ENCODE measurements at places on chromosomes 7 and 10.

GRCh38 chr7:151494298-151495284, 25.1 kb downstream of the RHEB start:
- DNase-seq, result no peak

GRCh38 chr10:123303581-123304337, 149.6 kb downstream of the BUB3 start:
- DNase-seq, result no peak

GRCh38 chr7:83161899-83162401, 734 bp downstream of the PCLO start:
- no peak for DNase-seq

GRCh38 chr10:34912771-34913170, 97.7 kb upstream of the PARD3 start:
- no peak for DNase-seq

GRCh38 chr7:118153551-118154177, 30.3 kb upstream of the LSM8 start:
- DNase-seq, result no peak

DNA sequence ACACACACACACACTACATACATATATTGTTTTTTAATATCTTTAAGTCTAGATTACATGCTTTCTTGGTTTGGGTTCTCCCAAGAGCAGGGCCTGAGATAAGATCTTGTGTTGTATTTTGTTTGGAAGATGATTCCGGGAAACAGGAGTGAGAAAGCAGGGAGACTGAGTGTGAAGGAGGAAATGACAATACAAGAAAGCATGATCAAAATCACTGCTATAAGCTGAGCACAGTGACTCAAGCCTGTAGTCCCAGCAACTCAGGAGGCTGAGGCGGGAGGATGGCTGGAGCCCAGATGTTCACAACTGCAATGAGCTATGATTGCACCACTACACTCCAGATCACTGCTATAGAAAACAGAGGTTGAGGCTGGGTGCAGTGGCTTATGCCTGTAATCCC, 267.6 kb downstream of the SKIDA1 start:
- DNase-seq, result no peak

- DNase-seq, result no peak
Observed at GRCh38 chr10:125521721-125522680, 161.0 kb downstream of the TEX36 start.

DNA sequence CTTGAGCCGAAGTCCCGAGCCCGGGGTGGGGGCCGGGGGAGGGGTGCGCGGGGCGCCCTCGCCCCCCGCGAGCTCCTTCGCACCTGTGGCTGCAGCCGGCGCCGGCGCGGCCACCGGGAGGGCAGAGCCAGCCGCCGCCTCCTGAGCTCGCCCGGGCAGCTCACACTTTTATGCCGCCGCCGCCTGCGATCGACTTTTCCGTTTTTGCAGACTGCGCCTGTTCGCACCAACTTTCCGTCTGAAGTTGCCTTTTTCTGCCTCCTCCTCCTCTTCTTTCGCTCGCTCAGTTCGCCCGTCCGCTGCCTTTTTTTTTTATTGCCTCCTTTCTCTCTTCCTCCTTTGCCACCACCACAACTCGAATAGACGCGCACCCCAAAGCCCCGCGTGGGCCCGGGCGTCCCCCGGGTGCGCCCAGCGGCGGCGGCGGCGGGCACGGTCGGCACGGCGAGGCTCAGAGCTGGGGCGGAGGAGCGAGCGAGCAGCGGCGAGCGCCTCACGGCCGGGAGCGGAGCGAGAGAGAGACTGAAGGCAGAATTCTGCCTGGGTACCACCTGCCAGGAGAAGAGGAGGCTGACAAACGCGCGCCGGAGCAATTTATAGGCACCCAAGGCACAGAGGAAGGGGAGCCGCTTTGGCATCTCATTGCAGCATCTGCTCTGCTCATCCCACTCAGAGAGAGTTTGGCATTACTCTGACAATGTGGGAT, at the start of gene C1QL3:
Gene C1QL3 (minus strand): TSS at position 569 of the 706 bp plus-strand sequence. CDS start 814 bp downstream, outside the sequence.
- DNase-seq, result peak; percentile 19

DNA sequence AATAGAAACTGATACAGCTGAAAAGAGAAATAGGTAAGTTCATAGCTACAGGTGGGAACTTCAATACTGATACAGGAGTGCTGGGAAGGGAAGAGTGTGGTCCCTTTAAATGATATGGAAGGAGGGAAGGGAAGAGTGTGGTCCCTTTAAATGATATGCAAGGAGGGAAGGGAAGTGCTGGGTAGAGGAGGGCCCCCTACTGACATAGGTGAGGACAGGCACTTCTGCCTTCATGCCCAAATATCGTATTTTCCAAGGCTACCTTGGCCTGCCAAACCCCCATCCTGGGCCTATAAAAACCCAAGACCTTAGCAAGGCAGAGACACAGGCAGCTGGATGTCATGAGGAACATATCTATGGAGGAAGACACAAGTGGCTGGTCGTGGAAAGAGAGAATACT, 92.3 kb downstream of the MAGI2 start:
- no peak for DNase-seq

DNA sequence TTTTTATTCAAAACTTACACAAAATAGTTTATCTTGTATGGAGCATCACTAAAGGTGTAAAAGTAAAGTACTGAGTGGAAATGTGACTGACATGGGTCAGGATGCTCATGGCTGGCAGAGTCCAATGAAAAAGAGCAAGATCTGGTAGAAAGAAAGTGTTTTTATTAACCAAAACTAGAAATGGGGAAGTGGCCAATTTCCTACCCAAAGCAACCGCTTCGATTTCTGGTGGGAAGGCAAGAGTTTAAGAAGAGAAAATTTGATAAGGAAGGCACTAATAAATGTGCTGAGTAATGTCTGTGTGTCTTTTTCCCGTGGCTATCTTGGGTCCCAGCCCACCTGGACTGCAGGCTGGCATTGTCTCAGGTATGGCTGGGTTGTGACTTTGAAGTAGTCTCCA, 277.7 kb downstream of the ANKRD7 start:
- no peak for DNase-seq

DNA sequence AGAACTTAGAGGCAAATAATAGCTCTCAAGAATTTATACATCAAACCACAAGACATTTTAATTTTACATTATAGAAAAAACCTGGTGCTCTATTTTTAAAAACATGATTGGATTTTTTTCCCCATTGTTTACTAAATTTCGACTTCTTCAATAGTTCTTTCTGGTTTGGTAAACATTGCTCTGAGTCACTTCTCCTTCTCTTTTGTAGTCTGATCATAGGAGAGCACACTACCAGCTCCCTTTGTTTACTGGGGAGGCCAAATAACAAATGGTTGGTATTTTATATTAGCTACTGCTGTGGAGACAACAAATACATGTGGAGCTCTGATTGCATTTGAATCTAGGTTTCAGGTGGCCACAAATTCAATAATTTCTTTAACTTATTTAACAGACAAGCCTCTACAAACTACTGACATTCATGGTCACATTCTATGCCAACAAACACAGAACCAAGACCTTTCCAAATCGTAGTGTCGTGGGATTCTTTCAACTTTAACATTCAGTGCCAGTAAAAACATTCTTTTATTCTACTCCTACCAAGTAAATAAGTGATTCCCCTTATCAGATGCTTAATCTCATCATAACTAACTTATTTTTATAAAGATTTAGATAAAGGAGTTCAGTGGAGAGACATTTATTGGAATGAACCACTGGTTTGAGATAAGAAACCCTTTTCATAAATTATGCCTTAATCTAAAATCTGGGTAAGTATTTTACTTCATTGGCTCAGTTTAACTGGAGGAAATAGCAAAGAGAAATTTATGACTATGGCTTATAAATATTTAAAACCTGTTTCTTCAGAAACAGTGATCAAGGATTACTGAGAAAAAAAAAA, 17.7 kb upstream of the FXYD4 start:
- no peak for DNase-seq

DNA sequence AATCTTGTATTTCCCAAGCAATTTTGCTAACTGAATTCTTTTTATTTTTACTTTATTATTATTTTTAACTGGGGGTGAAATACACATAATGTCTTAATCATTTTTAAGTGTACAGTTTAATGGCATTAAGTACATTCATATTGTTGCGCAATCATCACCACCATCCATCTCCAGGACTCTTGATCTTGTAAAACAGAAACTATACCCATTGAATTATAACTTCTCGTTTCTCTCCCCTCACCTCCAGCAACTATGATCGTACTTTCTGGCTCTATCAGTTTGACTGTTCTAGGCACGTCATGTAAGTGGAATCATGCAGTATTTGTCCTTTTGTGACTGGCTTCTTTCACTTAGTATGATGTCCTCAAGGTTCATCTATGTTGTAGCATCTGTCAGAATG, 108.8 kb downstream of the ARL5B start:
- no peak for DNase-seq

GRCh38 chr7:7996568-7996967, 28.0 kb downstream of the GLCCI1 start:
- DNase-seq, result no peak

DNA sequence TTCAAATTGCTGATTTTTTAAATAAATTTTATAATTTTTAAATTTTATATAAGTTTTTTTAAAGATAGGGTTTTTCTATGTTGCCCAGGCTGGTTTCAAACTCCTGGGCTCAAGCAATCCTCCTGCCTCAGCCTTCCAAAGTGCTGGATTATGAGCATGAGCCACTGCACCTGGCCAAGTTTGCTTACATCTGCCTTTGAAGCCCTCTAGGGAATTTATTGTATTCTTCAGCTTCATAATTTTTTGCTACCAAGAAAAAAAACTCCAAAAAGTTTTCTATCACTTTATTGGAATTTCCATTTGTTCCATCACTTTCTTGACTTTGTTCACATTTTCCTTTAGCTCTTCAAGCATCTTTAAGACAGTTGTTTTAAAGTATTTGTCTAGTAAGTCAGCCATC, 3.8 kb upstream of the POLD2 start:
- DNase-seq, result no peak

DNA sequence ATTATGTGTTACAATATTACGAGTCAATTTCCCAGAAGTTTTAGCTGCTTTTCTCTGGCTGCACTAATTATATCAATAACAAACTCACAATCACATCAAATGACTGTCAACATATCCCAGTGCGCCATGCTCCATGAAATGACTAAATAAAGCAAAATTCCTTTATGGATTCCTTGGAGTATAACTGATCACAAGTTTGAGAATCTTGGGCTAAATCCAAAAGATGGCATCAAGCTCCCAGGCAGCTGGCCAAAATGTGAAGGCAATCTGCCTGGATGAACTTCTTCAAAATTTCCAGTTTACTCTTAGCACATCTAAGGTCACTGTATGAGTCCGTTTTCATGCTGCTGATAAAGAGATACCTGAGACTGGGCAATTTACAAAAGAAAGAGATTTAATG, 210.8 kb downstream of the CCSER2 start:
- DNase-seq, result no peak

DNA sequence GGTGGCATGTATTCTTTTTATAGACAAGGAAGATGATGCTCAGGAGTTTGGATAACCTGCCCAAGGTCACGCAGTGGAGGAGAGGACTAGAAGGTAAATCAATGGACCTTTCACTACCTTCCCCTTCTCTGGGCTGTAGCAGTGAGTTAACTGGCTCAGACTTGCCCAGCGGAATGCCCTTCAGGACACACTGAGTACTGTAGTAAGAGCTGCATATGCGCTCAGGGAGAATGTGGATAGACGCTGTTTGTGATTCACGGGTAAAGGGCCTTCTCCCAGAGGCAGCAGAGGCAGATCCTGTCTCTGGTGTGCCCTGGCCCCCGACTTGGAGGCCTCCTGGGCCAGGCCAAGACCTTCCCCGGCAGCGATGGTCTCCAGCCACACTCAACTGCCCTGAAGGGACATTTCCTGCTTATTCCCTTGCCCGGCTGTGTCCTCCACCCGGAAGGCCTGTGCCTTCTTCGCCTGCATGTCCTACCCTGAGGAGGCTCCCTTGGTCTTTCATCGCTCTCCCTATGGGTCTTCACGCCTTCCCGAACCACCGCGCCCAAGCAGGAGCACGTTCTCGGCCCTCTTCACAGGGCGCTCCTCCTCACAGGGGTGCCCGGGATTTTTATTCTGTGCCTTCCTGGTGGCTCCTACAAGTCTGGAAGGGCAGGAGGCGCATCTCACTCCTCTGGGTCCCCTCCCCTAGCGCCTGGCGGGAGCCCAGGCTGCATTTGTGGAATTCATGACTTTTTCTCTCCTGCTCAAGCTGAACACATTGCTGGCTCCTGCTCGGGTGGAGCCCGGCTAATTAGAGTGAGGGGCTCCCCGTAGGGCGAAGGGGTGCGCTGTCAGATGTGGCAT, 1.8 kb upstream of the IKZF1 start:
- DNase-seq, result no peak

GRCh38 chr7:11830582-11831155, 1.3 kb downstream of the THSD7A start:
- no peak for DNase-seq

DNA sequence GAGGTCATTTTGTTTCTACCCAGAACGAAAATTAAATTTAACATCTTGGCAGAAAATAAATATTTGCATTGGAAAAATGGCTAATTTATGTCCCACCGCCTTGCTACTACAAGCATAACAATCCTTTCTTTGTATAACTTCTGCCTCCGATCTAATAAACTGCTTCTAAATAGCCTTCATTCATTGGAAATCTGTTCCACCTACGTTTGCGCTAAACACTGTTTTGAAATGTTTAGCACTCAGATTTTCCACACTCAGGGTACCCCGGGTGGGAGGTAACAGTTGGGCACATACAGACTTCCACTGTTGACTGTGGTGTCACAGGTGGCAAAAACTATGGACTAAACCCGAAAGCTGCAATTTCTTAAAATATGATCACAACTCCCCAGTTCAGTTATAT, 96.4 kb downstream of the FGFR2 start:
- DNase-seq, result no peak

DNA sequence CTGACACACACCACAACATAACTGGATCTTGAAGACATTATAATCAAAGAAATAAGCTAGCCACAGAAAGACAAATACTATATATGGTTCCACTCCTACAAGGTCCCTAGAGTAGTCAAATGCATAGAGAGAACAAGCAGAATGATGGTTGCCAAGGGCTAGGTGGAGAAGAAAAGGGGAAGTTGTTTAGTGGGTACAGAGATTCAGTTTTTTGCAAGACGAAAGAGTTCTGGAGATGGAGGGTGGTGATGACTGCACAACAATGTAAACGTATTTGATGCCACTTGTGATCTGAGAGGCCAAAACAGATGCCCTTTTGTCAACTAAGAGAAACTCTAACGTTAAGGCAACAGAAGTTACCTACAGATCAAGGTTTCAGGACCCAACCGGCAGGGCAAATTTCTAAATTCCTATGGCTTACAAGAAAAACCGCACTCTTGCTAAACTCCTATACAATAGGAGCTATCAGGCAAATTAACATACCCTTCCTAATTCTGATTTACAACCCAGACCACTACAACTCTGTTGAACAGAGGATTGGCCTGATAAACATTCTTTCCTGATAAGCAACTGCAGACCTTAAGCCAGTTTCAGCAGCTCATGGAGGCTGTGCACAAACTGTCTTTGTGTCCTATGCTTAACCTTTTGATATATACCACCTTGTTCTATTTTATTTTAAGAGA, 69.0 kb downstream of the FAM107B start:
- no peak for DNase-seq

GRCh38 chr10:5711642-5712041, 27.0 kb downstream of the TASOR2 start:
- DNase-seq, result no peak

DNA sequence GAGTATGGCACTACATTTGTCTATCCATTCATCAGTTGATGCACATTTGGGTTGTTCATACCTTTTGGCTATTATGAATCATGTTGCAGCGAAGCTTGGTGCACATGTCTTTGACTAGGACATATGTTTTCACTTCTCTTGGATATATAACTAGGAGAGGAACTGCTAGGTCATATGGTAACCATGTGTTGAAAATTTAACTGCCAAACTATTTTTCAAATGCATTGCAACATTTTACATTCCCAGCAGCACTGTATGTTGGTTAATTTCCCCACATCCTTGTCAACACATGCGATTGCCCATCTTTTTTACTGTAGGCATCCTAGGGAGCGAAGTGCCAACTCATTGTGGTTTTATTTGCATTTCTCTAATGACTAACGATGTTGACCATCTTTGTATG, 183.4 kb downstream of the PRKCQ start:
- no peak for DNase-seq
